ENCODE measurements at places on chromosomes 4 and X.

DNA sequence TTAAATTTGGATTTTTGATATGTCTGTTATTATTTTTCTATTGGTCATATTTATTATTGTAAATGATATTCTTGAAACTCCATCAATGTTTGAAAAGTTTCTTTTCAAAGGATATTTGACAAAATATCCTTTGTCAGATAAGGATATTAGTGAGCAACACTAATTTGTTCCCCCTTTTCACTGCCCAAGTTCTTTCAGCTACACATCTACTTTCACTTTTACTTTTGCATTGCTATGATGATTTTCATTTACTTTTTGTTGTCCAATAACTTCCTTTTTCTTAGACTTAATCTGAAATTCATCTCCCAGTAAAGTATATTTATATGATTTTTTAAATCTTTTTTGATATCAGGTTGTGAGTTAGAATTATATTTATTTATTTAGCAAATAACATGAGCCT is 542.3 kb upstream of the ADGRL3 start:
- no peak for DNase-seq

GRCh38 chrX:15808254-15808653 is 18.0 kb downstream of the ZRSR2 start:
- DNase-seq: no peak

DNA sequence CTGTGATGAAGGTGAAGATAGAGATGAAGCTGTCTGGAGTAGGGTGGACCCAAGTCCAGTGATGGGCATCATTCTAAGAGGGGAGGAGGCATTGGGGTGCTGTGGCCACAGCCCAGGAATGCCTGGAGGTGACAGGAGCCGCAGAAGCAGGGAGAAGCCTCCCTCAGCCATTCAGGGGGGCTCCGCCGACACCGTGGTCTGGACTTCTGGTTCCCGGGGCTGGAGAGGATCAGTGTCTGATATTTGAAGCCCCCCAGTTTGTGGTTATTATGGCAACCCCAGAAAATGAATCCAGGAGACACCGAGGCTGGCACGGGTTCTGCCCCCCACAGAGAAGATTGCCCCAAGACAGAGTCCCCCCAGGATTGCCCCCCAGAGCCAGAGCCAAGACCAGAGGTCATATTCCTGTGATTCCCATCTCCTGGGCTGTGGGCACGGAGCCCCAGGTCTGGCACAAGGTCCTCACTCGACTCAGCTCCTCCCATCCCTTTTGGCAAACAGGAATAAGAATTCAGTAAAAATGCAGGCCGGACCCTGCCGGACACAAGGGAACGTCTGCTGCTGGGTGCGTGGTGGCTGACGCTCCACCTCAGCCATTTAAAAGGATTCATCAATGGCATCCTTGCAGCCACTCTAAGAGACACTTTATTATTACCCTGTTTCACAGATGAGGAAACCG is 116.6 kb downstream of the CPZ start:
- no peak for DNase-seq

DNA sequence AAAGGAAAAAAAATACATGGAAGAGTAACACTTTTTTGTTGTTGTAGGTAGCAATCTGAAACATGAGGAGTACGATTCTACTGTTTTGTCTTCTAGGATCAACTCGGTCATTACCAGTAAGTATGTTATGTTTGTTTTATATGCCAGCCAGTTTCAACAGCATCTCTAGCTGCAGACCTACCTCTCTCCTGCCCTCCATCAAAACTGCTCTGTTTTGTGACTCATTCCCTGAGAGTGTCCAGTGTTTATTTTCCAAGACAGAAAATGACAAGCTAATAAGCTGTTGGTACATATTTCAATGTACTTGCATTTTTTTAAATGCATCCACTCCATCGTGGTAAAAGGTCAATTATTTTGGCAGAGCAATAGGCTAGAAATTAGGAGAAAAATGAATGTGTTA is 347 bp downstream of the AMTN start:
- no peak for DNase-seq

DNA sequence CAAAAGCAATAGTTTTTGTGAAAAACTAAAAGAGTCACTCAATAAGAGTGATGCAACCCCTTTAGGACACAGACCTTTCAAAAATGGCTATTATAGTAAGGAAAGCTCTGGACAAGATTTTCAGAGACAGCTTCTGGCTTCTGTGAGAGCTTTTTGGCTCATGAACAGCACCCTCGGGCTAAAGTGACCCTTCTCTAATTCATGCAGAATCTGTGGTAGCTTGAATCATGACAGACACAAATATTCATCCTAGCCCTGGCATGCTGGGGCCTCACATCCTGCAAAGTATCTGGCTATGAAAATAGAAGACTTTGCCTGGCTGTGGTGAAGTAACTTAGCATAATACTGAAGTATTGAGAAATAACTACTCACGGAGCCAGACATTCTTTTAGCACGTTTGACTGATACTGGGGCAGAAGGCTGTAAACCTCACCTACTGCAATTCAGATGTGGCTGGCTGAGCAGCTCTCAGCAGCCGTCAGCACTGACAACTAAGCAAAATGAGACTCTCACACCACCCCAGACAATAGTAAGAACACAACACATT is 327.3 kb downstream of the MAPK10 start:
- DNase-seq: no peak

DNA sequence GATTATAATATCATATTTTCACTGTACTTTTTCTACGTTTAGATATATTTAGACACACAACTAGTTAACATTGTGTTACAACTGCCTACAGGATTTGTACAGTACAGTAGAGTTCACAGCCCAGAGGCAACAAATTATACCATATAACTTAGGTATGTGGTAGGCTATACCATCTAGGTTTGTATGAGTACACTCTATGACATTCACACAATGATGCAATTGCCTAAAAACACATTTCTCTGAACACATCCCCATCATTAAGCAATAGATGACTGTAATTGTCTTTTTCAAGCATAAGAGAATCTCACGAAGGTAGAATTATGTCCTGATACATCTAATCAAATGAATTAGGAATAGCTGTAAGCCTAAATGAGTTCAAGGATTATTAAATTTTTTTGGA is 12.3 kb upstream of the TIGD2 start:
- DNase-seq: no peak

- no peak for DNase-seq
These were observed 59.4 kb downstream of the LCORL start for GRCh38 chr4:17962171-17962570.

GRCh38 chr4:59195839-59196238 is 2004.3 kb upstream of the ADGRL3 start:
- DNase-seq: no peak

DNA sequence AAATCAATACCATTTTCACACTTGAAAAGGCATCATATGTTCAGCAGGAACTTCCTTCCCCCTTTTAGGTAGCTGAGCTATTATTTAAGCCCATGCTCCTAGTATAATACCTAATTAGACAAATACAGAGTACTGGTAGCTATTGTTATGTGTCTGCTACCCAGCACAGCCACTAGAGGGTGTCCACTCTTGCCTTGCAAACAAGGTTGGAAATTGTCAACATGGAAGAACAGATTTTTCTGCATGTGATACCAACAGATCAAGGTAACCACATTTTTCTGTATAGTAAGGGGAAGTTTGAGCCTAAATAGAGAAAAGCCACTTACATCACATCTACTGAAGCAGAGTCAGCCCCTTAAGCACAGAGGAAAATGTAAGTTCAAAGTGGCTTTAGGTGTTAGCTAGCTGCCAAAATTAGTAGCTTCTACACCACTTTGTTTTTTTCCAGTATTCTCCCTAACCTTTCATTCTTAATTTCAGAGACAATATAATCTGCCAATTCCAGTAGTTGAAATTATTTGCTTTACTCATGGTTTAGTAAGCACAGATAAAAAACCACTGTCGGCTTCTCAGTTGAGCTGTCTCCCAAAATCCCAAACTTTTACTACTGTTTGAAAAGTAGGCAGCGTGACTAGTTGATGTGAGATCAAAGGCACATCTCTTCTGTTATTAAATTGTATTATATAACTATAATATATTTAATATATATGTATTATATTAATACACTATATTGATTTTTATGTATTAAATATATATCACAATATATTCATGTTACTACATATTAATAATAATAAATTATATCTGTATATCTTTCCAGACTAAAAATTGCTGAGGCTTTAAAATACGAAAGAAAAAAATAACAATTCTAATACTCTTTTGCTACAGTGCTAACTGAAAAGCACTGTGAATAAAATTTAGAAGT is 38.2 kb downstream of the EDNRA start:
- peak; percentile 12 for DNase-seq

DNA sequence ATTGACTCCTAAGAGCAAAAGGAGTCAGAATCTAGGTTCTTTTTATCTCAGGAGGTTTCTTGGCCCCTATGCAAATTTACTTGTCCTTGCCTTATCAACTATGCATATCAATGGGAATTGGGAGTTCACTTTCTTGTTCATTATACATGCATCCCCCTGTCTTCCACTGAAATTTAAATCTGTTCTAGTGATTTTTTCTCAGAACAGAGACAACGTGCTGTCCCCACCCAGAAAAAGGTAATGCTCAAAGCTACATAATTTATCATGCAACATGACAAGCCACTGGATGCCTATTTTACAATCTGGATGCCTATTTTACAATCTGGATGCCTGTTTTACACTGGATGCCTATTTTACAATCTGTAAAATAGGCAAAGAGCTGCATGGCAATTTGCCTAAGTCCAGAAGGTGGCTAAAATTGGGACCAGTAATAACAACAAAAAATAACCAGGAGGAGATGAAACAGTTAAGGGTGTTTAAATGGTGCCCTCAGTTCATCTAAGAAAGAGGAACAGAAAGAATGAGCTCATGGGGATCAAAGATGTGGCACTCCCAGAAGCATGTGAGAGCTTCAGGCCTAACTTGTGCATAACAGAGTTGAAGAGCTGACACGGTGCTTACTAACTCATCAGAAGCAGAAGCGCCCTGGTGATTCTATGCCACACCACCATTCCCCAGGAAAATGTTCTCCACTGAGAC is 537.8 kb upstream of the BOD1L1 start:
- no peak for DNase-seq

DNA sequence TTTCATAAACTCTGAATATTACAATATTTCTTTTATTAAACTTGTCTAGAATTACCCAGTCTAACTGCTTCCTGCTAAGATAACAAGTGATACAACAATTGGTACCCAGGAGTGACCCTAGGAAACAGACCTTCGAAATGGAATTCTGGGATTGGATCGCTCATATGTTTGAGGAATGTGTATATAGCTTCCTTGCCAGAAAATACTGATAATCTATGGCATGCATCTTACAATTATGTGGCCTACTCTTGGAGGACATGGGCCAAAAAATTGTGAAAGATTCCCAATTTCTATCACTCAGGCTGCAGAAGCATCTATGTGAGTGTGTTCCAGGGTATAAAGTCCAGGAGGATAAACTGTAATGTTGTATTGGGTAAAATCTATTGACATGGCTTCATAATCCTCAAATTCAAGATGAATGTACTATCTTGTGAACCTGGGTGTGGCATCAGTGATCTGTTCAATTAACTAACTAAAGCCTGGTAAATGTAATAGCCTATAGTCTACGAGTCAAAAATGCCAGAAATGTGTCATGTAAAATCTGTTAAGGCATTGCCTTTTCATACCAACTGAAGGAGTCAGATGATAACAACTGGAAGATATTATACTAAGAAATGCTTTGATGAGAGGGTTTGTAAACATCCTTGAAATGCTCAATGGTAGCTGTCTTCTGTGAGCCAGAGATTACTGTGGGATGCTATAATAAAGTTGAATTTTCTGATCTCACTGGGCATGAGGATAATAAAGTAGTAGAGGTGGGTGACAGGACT is 1499.3 kb downstream of the PCDH7 start:
- no peak for DNase-seq

GRCh38 chr4:39539089-39539611 is 11.9 kb upstream of the UGDH start:
- DNase-seq: no peak

GRCh38 chr4:82373486-82373815 is 340 bp downstream of the HNRNPD start:
- DNase-seq: no peak

DNA sequence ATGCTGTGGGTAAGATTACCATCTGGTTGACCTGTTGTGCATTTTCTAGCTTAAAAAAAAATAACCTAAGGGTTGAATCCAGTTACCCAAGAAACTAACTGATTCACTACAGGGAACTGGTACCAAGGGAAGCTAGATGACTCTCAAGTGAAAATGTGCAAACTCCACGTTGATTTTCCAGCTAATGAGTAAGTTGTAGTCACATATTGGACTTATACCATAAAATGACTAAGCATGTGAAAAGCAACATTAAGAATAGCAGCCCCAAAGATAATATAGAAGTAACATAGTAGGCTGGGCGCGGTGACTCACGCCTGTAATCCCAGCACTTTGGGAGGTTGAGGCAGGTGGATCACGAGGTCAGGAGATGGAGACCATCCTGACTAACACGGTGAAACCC is 270.9 kb downstream of the SPRY1 start:
- DNase-seq: no peak

DNA sequence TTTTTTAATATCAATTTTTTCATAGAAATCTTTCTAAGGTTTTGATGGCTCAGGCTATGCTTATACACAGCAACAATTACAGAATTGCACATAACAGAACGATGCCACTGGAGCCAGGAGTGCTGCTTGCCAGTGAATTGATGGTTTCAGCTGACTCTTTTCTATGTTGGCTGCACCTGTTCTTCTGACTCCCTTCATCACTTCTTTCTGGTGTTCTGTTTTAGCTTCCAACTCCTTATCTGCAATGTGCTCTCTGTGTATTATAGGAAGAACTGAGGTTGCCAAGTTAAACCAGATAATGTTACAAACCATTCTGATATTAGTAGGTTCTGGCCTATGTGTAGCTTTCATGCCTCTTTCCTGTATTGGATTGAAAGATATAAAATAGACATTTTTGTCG is 11.6 kb upstream of the VEGFD start:
- DNase-seq: no peak

DNA sequence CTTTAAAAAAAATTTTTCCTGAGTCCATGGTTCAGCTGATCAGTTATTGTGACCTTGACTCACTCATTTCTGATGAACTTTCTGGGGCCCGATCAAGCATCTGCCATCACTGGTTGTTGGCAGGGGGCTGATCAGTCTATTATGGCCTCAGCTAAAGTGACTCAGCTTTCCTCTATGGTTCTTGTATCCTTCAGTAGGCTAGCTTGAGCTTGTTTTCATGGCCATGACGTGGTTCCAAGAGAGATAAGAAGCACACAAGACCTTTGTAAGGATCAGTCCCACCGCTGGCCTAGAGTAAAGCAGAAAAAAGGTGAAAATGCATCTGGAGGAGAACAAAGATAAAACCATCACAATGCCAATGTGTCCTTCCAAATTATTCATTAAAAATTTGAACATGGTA is 29.8 kb upstream of the EPGN start:
- no peak for DNase-seq

DNA sequence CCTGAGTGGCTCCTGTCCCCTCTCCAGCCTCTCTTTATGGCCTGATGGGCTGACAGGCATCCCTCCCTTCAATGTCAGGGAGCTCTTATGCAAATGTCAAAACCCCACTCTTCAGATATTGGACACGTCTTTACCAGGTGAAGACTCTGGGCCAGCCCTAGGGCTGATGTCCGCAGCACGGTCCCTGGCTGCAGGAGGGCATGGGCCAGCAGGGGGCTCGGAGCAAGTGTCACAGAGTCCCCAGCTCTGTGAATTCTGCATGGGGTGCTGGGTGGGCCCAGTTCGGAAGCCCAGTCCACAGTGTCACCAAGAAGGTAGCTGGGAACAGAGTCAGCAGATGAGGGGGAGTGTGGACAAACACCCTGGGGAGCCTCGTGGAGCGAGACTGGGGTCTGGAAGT is 39.6 kb upstream of the PSAPL1 start:
- DNase-seq: no peak

Measured in central memory CD4-positive, alpha-beta T cell (primary cell).